Ascending aorta (tissue), 2 donors: ENCODE measurements at places on chromosomes 13 and 19. TPM values are rescaled to one million over a fixed set of nuclear protein-coding genes. Genes with fewer than 3 reads are reported as not detected.

KLK4 gene
- not detected for total RNA-seq

DMWD gene
- 110 TPM for total RNA-seq

- no peak for DNase-seq
Observed at GRCh38 chr13:110108348-110109139, 198.4 kb downstream of the COL4A1 start.

GRCh38 chr13:97295283-97296182, 73.4 kb downstream of the MBNL2 start:
- no peak for DNase-seq

- DNase-seq = no peak
Observed at GRCh38 chr19:1566392-1567115, 1.6 kb downstream of the MEX3D start.

DNA sequence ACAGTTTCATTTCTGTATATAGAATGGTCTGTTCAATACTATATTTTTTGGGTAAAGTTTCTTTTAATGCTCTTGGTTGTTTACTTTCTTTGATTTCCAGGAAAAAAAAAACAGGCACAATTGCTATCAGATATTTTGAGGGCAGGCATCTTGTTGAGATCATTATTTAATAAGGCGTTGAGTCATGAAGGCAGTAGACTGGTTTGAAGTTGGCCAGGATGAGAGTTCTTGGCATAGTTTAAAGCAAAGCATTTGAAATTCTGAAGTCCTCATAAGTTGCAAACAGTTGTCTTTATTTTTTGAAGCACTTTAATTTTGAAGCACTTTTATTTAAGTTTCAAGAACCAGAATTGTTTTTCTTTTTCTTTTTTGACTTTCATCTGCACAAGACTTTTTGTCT, 2.6 kb upstream of the ZNF175 start:
- DNase-seq = no peak

DNA sequence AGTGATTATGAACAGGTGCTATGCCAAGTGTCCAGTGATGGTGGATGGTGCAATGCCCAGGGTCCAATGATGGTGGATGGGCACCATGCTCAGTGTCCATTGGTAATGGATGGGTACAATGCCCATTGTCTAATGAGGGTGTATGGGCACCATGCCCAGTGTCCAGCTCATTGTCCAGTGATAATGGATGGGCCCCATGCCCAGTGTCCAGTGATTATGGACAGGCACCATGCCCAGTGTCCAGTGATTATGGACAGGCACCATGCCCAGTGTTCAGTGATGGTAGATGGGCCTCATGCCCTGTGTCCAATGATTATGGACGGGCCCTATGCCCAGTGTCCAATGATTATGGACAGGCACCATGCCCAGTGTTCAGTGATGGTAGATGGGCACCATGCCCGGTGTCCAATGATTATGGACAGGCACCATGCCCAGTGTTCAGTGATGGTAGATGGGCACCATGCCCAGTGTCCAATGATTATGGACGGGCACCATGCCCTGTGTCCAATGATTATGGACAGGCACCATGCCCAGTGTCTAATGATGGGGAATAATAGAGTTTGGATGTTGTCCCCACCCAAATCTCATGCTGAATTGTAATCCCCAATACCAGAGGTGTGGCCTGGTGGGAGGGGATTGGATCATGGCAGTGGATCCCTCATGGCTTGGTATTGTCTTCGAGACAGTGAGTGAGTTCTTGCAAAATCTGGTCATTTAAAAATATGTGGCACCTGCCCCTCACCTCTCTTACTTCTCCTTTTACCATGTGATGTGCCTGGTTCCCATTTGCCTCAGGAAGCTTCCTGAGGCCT, 87.8 kb downstream of the ANKRD10 start:
- DNase-seq = no peak
